ENCODE measurements at places on chromosomes 12 and 14. TPM values are rescaled to one million over a fixed set of nuclear protein-coding genes. Genes with fewer than 3 reads are reported as not detected.

PRR4 gene
- total RNA-seq, result 4.8 TPM

DNA sequence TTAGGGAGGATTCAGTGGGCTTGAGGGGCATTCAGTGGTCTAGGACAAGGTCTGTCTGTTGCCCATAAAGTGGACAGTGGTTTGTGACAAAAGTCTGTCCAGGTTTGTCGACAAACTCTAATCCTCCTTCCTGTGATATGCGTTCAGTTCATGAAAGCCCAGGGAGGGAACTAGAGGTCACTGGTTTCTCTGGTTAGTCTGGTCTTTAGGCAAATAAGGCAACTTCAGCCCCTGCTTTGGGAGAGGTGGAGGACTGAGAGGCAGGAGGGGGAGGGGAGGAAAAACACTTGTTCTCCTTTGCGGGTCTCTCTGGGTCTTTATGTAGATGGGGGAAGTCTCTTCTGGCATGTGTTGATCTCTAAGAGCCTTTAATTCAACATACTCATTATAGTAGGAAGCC is 235.1 kb upstream of the PWP1 start:
- DNase-seq, result no peak

- DNase-seq, result no peak
Measured at GRCh38 chr12:1093166-1093751, 102.2 kb downstream of the ERC1 start.

DNA sequence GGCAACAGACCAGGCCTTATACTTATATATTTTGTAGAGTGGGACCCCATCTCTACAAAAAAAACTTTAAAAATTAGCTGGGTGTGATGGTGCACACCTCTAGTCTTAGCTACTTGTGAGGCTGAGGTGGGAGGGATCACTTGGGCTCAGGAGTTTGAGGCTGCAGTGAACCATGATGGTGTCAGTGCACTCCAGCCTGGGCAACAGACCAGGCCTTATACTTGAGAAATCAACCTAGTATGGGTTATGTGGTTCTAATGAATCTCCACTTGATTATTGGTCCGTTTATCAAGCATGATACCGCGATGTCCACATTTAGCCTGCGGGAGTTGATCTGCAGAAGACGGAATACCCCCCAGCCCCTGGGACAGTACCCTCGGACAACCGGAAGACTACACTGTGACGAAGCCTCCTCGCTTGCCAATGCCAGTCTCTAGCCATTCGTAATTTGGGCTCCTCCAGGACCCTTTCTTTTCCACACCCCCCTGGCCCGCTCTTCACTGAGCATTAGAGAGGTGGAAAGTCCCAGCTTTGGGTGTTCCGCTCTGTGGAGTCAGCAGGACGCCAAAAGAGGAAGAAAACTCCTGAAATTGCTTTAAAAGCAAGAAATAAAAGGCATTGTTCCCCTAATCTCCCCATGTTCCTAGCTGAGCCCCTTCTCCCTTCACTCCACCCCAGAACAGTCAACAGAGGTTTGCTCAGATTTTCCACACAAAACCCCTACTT is 19.4 kb downstream of the LTBP2 start:
- DNase-seq, result no peak

ZBTB25 gene
- 17.2 TPM for total RNA-seq

Measured in occipital lobe (tissue), 3 donors.